ENCODE measurements at places on chromosomes 16 and 17. TPM values are rescaled to one million over a fixed set of nuclear protein-coding genes. Genes with fewer than 3 reads are reported as not detected.

Gene KRT36
- total RNA-seq: not detected

DNA sequence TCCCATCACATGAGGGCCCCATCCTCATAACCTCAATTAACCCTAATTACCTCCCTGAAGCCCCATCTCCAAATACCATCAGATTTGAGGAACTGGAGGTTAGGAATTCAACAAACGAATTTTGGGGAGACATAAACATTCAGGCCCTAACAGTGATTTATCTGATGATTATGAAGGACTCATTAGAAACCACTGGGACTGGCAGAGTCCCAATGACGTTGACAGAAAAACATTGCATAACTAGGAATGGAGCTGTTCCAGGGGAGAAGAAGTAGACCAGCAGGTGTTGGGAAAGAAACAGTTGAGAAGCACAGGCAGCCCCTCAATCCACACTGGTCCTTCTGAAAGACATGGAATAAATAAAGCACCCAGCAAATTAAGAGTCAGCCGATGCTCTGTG, 282.0 kb downstream of the MAP2K4 start:
- no peak overlapping the region for H3K27ac ChIP-seq
- no peaks in the 10 kb centered on the region for H3K27me3 ChIP-seq
- H3K4me1 ChIP-seq: no peaks in the 10 kb centered on the region
- no peak overlapping the region for H3K4me3 ChIP-seq

GRCh38 chr16:85987750-85988078, 88.8 kb downstream of the IRF8 start:
- H3K4me1 ChIP-seq: peaks cover 2% of the 10 kb centered on the region
- H3K36me3 ChIP-seq: no peaks in the 10 kb centered on the region
- peaks cover 26% of the 10 kb centered on the region for H3K27me3 ChIP-seq
- DNase-seq: no peak

Gene DVL2
- 70.4 TPM for total RNA-seq

Gene GPT2
- total RNA-seq: 0.79 TPM

GRCh38 chr16:20851601-20852000, 45.3 kb downstream of the REXO5 start:
- no peaks in the 10 kb centered on the region for H3K4me1 ChIP-seq
- H3K27ac ChIP-seq: no peak overlapping the region
- no peak for DNase-seq
- no peak overlapping the region for H3K4me3 ChIP-seq
- no peaks in the 10 kb centered on the region for H3K36me3 ChIP-seq
- H3K27me3 ChIP-seq: no peaks in the 10 kb centered on the region

GRCh38 chr17:78905116-78905515, 2.1 kb upstream of the CEP295NL start:
- H3K27ac ChIP-seq: no peak overlapping the region
- DNase-seq: no peak
- peaks cover 15% of the 10 kb centered on the region for H3K27me3 ChIP-seq
- no peak overlapping the region for H3K4me3 ChIP-seq

Gene NPIPA3
- total RNA-seq: 6.9 TPM

Gene ANKFN1
- total RNA-seq: not detected

DNA sequence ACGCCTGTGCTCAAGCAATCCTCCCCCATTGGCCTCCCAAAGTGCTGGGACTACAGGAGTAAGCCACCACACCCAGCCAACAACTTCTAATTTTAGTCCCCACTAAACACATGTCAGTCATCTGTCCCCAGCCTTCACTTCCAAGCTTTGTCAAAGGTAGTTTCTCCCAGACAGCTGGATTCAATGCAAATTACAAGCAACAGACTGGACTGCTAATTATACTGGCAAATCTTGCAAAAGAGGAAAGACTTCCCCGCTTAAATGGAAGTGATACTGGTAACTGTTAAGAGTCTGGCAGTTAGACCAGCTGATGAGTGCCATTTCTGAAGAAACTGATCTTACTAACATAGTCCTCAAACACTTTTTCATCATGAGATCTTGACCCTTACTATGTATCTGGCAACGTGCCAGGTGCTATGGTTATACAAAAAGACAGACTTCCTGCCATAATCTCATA, 8.2 kb upstream of the GGA2 start:
- H3K27me3 ChIP-seq: no peaks in the 10 kb centered on the region
- H3K4me1 ChIP-seq: no peaks in the 10 kb centered on the region
- peaks cover 15% of the 10 kb centered on the region for H3K36me3 ChIP-seq
- H3K27ac ChIP-seq: no peak overlapping the region
- H3K4me3 ChIP-seq: no peak overlapping the region

Gene CCL4
- total RNA-seq: 16.1 TPM

- no peak within 1 kb of the TSS for H3K27ac ChIP-seq
- no peaks in the 10 kb centered on the region for H3K27me3 ChIP-seq
- H3K4me1 ChIP-seq: peaks cover 5% of the 10 kb centered on the region
- peak within 1 kb of the TSS; percentile 67 for H3K4me3 ChIP-seq
These were observed at the start of gene PLLP for GRCh38 chr16:57284209-57284951. PLLP (minus strand) TSS chr16:57284672; CDS start chr16:57284540, 132 bp downstream.

Gene PNMT
- 0.35 TPM for total RNA-seq

GRCh38 chr17:50311112-50311460, 34.8 kb upstream of the XYLT2 start:
- peaks cover 36% of the 10 kb centered on the region for H3K27me3 ChIP-seq
- H3K4me3 ChIP-seq: no peak overlapping the region
- no peak overlapping the region for H3K27ac ChIP-seq
- no peak for DNase-seq
- no peaks in the 10 kb centered on the region for H3K36me3 ChIP-seq

DNA sequence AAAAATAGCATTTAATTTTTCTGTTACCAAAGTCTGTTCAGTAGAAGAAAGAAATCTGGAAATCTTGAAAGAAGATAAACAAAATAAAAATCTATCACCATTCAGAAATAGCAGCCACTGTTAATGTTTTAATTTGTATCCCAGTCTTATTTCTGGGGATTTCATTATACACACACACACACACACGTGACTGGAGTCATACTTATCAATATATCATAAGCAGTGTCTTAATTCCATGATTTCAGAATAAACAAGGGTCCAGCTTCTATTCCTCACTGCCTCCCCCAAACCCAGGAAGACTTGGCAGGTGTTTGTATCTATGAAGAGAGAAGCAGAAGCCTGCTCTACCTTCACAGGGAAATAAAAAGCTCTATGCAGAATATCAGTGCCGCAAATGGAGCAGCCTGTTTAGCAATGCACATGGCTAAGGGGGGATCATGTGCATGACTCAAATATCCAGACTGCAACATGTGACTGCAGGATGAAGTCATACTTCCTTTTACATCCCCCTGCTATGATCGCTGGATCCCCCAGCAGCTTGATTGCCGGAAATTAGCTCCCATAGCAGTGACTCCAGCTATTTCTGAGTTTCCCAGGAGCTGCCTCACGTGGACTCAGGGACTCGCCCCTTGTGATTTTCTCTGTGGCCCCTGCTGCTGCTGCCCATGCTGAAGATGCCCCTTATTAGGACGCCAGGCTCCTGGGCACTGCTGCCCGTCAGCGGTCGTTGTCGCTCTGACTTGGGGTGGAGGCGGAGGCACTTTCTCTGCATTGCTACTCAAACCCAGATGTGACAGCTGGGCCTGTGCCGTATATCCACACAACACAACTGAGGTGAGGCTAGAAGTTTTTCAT, 341.0 kb downstream of the CPPED1 start:
- H3K27ac ChIP-seq: no peak overlapping the region
- H3K36me3 ChIP-seq: no peaks in the 10 kb centered on the region
- DNase-seq: no peak
- H3K4me1 ChIP-seq: peaks cover 16% of the 10 kb centered on the region

DNA sequence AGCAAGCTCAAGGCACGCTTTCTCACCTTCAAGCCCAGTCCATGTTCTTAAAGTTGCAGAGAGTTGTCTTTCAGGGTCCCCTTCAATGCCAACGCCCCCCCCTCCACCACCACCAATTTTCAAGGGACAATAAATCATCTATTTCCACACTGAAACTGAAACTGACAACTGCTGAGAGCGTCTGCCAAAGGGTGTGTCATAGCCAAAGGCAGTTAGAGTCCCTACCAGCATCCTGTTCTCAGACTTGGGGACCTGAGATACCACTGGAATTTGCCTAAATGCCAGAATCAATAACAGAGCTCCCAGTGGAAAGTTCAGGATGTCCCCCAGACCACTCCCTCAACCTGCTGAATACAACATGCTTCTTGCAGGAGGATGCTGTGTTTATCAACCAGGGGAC, 133.2 kb upstream of the SOX9 start:
- no peaks in the 10 kb centered on the region for H3K36me3 ChIP-seq
- no peak for DNase-seq
- H3K27me3 ChIP-seq: peaks cover under 1% of the 10 kb centered on the region
- H3K27ac ChIP-seq: no peak overlapping the region
- H3K4me1 ChIP-seq: no peaks in the 10 kb centered on the region
- H3K4me3 ChIP-seq: no peak overlapping the region

Gene CFAP97D1
- not detected for total RNA-seq

GRCh38 chr16:47643323-47644000, 182.3 kb downstream of the PHKB start:
- H3K27ac ChIP-seq: no peak overlapping the region
- H3K36me3 ChIP-seq: peaks cover 11% of the 10 kb centered on the region
- no peak for DNase-seq
- H3K4me3 ChIP-seq: no peak overlapping the region
- no peaks in the 10 kb centered on the region for H3K27me3 ChIP-seq

DNA sequence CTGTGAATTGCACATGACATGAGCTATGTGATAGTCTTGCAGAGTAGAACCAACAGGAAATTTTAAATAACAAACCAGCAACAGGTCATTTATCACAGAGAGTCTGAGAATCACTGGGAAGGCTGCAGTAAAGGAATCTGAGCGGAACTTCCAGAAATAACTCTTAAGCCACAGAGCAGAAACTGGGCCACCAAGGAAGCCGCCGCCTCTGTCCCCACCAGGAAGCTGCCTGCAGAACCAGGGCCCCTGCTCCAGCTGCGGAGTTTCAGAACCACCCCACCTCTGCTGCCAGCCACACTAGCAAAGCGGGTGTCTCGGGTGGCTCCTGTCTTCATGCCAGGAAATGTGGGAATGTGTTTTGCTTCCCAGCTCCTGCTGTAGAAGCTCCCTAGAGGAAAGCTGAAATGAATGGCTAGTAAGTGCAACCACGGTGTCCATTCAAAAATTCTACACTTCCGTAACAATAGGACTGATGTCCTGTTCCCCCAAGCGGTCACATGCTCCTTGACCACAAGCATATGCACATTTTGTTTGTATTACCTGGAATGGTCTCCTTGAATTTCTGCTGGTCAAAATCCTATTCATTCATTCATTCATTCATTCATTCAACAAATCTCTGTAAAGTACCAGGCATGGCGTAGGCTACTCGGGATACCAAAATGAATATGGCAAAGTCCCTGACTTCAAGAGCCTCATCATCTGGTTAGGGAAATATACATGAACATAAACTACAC, 7.7 kb upstream of the ITPRIPL2 start:
- no peak overlapping the region for H3K27ac ChIP-seq
- no peaks in the 10 kb centered on the region for H3K36me3 ChIP-seq
- H3K27me3 ChIP-seq: peaks cover 3% of the 10 kb centered on the region

DNA sequence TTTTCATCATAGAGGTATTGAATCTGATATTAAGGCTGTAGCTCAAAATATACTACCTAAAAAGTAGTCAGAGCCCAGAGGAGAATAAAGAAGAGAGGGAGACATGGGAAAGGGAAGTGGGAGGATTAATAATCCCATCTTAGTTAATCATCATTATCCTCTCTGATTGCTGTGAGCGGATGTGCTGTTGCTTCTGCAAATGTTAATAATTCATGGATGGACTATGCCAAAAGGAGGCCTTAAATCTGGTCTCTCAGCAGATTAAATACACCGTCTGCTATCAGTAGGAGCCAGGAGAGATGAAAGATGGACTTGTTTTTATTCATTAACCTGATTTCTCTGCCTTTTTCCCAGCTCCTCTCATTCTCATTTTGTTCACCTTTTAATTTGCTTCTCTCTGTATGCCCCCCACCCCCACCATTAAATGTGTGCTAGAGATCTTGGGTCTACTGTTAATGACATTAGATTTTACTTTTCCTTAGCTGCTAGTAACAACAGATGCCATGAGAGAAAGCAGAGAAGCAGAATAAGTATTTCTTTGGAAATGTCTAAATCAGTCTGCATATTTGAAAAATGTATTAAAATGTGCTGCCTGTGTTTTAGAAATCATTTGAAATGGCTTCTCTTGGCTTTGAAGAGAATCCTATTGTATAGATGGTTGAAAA, 44.2 kb downstream of the NUP93 start:
- no peaks in the 10 kb centered on the region for H3K4me1 ChIP-seq
- H3K27me3 ChIP-seq: no peaks in the 10 kb centered on the region
- H3K36me3 ChIP-seq: no peaks in the 10 kb centered on the region
- no peak for DNase-seq
- no peak overlapping the region for H3K4me3 ChIP-seq

DNA sequence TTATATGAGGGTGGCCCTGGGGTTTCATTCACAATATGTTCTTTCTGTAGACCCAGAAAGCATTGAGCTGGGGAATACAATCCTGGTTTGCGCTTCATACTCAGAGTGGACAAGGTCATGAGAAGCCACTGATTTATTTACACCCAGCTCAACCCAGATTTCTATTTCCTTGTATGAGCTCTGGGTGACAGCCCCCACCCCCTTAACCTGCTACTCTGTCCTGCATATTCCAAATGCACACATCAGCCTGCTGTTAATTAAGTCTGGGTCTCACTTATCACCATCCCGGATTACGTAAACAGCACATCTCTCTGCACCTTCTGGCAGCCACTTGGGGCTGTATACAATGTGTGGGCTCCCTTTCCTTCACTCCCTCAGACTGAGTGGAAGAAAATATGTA, 102.4 kb downstream of the DNAH9 start:
- H3K4me3 ChIP-seq: no peak overlapping the region
- no peaks in the 10 kb centered on the region for H3K36me3 ChIP-seq
- no peak overlapping the region for H3K27ac ChIP-seq
- DNase-seq: no peak
- H3K27me3 ChIP-seq: no peaks in the 10 kb centered on the region

DNA sequence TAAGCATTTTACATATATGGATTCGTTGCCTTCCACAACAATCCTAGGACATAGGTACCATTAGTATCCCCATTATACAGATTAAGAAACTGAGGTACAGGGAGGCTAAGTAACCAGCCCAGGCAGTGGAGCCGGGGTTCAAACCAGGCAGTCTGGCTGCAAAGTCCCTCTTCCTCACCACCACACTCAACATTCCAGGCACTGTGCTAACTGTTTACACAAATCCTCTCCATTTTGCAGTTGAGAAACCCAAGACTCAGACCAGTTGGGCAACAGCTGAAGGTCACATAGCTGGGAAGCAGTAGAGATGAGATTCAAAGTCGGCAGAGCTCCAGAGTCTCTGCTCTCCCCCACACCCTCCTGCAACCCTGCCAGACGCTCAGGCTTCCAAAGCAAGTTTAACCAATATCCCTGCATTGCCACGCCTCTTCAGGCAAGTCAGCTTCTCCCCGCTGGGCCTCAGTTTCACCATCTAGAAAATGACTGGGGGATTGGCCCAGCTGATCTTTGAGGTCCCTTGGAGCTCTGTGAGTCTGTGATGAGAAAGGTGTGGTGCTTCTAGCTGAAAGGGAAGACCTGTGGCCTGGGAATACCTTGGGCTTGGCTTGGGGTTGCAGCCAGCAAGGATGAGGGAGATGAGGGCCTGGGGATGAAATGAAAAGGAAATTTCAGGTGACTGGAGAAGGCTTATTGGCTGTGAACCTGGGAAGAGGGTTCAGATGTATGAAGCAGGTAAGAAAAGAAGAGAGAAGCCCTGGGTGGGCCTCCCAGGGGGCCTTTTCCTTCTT, 14.0 kb downstream of the CCR7 start:
- no peaks in the 10 kb centered on the region for H3K27me3 ChIP-seq
- no peak overlapping the region for H3K4me3 ChIP-seq
- H3K27ac ChIP-seq: peak overlapping the region; percentile 24
- H3K36me3 ChIP-seq: peaks cover 11% of the 10 kb centered on the region
- DNase-seq: no peak

Gene CNTNAP4
- total RNA-seq: not detected

Measured in T-cell (primary cell).